ENCODE measurements at places on chromosomes 1 and 21. TPM values are rescaled to one million over a fixed set of nuclear protein-coding genes. Genes with fewer than 3 reads are reported as not detected.

OLIG2 gene
- total RNA-seq: not detected

RIMS3 gene
- 0.49 TPM for total RNA-seq

UCK2 gene
- total RNA-seq: 38.8 TPM

CCDC190 gene
- 0.54 TPM for total RNA-seq

ELAPOR1 gene
- not detected for total RNA-seq

LEMD1 gene
- total RNA-seq: not detected

ADAMTS4 gene
- 6.5 TPM for total RNA-seq

PLPP3 gene
- 167 TPM for total RNA-seq

LAPTM5 gene
- total RNA-seq: 0.72 TPM

PLEKHN1 gene
- not detected for total RNA-seq

FH gene
- total RNA-seq: 68.2 TPM

STK40 gene
- total RNA-seq: 14.3 TPM

HORMAD1 gene
- total RNA-seq: not detected

NLRP3 gene
- total RNA-seq: not detected

BEND5 gene
- total RNA-seq: 3.7 TPM

SPRR2A gene
- not detected for total RNA-seq

GIPC2 gene
- 0.18 TPM for total RNA-seq

UBR4 gene
- total RNA-seq: 40.8 TPM

CD5L gene
- not detected for total RNA-seq

FAM3B gene
- total RNA-seq: not detected

PTAFR gene
- total RNA-seq: not detected

CNKSR1 gene
- not detected for total RNA-seq

S100A8 gene
- total RNA-seq: not detected

TENT5C gene
- 0.54 TPM for total RNA-seq

SLC22A15 gene
- total RNA-seq: 1.5 TPM

CLCA4 gene
- total RNA-seq: not detected

NR1I3 gene
- not detected for total RNA-seq

CRYBG2 gene
- not detected for total RNA-seq

AKR7A2 gene
- 107 TPM for total RNA-seq

FCRL5 gene
- not detected for total RNA-seq

HCN3 gene
- under 0.01 TPM for total RNA-seq

CLCA2 gene
- total RNA-seq: 0.16 TPM

C8B gene
- total RNA-seq: not detected

NES gene
- total RNA-seq: 30.3 TPM

CRNN gene
- not detected for total RNA-seq

KCNT2 gene
- 35.5 TPM for total RNA-seq

LRRIQ3 gene
- total RNA-seq: 9.2 TPM

LMOD1 gene
- 2.5 TPM for total RNA-seq

SLC9A1 gene
- 23.0 TPM for total RNA-seq

FBXO2 gene
- not detected for total RNA-seq

SORT1 gene
- 2.3 TPM for total RNA-seq

CASQ2 gene
- total RNA-seq: not detected

SLC44A5 gene
- total RNA-seq: not detected

PDPN gene
- total RNA-seq: 4.1 TPM
